ENCODE measurements at places on chromosomes 6 and 20.

GRCh38 chr6:38460186-38460585 lies 179.5 kb downstream of the BTBD9 start:
- no peak for DNase-seq

DNA sequence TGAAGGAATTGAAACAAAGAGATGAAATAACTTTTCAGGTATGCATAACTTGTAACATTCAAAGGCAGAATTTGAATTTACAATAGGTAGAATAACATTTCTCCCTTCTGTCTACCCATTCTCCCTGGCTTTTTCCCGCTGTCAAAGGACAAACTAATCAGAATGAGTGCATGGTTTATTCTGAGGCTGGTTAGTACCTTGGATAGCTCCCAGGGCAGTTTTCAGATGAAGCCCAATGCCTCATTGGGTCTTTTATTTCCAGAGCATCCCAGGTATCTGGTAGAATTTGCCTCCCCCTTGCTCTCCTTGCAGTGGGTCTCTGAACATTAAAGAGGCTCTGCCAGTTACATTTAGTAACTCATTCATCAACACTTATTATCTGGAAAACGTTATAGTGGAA lies 665.5 kb downstream of the BCKDHB start:
- DNase-seq, result peak; percentile 11

DNA sequence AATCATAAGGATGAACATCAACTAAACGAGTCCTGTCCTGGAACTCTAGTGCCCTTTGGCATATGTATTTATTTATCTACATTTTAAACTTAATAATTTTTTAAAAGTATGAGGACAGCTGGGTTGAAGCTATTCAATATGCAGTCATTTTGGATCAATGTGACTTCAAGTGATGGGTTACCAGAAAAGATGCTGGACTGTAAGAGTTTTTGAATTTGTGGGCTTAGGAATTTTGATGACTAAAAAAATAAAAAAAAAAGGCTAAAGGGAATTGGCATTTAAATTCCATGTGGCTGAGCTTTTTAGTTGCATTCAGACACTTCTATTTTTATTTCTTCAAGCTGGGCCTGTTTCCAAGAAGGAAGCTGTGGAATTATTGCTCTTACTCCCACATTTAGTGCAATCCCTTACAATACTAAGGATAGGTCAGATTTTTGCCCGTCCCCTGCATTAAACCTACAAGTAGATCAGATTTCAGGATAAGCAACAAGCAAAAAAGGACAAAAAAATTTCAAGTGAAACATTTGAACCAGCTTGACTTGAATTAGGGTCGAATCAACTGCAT lies 704.2 kb upstream of the CITED2 start:
- DNase-seq, result peak; percentile 84

DNA sequence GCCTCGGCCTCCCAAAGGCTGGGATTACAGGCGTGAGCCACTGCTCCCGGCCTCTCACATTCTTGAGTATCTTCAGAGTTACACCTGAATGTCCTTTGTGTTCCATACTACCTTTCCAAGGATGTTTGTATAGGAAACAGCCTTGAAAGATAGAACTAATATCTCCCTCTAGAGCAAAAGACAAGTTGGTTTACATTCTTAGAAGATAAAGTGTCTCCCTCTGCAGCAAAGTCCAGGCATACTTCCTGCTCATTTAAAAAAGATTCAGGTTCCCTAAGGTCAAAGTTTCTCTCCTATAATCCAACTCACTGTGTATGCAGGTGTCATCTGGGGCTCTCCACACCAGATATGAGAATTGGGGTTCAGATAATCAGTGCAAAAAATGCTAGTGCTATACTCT lies 224.4 kb downstream of the TPBG start:
- DNase-seq, result no peak

DNA sequence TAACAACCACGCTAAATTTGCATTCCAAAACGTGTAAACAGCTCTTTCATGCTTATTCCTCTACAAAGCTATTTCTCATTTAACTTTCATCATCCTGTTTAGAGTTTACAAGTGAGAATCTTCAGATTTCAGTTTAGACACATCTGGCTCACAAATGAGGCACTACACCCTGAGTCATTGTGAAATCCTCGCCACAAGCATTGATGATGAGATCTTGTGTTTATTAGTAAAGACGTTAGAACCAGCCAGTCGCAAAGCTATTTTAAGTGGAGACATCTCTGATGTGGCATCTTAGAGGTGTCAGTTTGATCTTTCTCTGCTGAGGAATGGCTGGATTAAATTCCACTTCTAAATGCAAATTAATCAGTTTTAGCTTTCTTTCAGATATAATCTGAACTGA lies 8.3 kb upstream of the ISM1 start:
- DNase-seq, result no peak

- DNase-seq, result no peak
These were observed 17.8 kb downstream of the SLC22A1 start for GRCh38 chr6:160139420-160139851.

DNA sequence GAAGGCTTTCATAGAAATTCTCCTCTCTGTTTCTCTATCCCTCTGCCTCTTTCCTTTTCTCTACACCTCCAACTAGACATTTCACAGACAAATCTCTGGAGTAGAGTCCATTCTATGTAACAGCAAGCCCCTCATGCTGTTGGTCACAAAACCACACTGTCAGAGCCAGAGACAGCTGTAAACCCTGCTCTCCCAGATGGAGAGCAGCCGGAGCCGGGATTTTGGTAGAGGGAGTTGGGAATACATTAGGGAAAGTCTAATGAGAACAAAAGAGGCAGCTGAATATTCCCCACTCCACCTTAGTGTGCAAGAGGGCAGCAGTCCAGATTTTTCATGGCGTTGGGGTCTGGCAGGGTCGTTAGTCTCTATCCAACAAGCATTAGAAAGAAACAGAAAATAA lies 68.3 kb upstream of the EDN1 start:
- DNase-seq, result no peak

DNA sequence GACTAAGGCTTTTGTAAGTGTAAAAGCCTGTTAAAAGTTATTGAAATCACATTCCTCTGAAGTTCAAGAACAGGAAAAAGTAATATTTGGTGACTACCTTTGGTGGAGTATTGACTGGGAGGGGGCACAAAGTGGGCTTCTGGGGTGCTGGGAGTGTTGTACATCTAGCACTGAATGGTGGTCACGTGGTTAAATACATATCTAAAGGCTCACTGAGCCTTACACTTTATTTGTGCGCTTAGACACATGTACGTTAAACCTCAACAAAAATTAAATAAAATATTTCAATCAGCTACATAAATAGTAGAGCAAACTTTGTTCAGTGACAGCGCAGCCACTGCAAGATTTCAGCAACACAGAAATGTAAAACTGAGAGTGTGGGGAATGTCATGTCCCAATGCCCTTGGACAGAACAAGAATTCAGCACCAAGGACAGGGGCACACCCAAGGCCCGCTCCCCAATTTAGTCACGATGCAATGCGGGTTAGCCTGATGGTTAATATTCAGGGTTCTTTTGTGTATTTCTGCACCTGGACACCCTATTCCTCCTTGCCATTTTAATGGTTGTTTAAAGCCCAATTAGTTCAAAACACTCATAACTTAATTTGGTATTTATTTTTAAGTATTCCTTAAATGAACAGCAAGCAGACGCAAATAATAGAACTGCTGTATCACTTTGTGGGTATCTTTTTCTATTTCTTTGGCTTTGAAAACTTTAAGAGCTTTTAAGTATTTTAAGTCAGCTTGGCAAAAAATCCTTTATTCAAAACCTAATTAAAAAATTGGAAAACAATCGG lies 37.4 kb downstream of the ANGPT4 start:
- peak; percentile 9 for DNase-seq

- DNase-seq, result peak; percentile 98
These were observed 147.6 kb upstream of the TMEM170B start for GRCh38 chr6:11389977-11390376.

GRCh38 chr6:140729521-140729920 lies 1355.1 kb upstream of the CITED2 start:
- no peak for DNase-seq

DNA sequence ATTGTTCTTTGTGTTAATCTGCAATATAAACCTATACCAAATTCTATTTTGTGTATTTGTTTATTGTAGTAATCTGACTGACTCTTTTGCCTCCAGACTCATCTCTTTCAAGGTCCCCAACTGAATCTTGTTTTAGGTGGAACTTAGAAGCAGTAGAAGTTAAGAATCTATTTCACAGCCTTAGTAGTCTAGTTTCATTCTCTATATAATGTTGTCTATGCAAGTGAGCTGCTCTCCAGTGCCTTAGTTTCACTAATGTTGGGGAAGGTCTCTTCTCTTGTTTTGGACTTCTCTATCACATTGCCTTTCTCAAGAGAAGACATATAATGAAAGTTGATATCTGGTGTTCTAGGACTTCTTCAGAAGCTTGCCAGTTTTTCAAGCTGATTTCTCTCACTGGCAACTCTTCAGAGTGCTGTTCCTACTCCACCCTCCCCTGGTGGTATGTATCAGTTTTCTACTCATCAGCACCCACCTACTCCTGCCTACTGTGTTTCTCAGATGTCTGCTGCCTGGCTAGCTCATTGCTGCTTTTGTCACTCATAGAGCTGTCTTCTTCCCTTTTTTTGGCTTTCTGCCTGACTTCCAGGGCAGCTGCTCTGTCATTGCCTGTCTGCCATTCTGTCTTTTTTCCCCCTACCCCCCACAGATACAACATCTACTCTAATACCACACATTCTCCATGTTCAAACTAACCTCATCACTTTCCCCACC lies 82.1 kb downstream of the PTPRA start:
- no peak for DNase-seq

DNA sequence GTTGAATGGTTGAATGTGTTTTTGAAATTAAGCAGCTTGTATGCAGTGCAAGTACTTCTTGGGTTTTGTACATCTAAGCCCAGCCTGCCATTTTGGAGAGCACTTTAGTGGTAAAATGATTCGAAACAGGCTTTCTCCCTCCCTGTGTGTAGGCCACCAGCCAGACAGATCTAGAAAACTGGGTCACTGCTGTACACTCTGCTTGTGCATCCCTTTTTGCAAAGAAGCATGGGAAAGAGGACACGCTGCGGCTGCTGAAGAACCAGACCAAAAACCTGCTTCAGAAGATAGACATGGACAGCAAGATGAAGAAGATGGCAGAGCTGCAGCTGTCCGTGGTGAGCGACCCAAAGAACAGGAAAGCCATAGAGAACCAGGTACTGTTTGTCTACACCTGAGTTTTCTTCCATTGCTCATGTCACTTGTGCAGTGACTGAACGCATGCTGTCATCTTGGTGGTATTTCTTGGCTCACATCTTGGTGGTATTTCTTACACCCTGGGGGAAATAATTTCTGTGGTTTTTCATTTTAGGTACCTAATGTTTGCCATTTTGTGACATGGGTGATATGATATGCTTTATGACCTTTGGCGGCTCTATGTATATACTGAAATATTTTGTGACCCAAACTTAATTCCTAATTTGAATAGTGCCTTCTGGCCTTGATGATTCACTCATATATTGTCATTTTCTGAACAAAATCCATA lies 115.7 kb upstream of the CLDN20 start:
- DNase-seq, result no peak

DNA sequence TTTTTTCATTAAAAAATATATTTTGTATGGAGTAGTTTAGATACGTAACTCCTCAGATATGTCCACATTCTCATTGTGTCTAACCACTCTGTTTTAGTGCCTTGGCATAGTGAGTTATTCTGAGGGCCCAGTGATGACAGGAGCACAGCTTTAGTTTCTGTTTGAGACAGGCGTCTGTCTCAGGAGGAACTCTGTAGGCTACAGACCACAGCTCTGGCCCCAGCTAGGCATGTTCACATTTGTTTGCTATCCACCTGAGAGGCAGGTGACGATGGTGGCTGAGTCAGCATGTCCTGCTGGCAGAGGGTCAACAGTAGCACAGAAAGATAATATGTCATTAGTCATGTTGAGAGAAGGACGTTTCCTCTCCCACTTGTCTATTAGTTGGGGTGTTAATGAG lies 16.3 kb downstream of the LRRC1 start:
- DNase-seq, result peak; percentile 75

DNA sequence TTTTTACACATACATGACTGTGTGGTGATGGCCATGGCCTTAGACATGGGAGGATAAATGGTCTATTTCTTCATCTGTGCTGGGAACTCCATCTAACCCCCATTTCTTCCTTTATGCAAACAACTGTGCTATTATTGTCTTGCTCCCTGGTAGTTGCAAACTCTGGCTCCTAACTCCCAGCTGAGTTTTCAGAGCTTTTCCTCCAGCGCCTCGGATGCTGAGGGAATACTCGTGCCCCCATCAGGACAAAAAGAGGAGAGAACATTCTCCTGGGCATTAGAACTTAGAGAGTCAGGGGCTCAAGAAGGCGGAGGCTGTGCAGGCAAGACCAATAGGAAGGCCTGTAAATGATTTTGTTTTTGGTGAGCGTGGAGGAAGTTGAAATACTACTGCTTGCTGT lies 2.1 kb downstream of the DAAM2 start:
- no peak for DNase-seq

- no peak for DNase-seq
These were observed 142.2 kb downstream of the NFATC2 start for GRCh38 chr20:51400051-51400926.

DNA sequence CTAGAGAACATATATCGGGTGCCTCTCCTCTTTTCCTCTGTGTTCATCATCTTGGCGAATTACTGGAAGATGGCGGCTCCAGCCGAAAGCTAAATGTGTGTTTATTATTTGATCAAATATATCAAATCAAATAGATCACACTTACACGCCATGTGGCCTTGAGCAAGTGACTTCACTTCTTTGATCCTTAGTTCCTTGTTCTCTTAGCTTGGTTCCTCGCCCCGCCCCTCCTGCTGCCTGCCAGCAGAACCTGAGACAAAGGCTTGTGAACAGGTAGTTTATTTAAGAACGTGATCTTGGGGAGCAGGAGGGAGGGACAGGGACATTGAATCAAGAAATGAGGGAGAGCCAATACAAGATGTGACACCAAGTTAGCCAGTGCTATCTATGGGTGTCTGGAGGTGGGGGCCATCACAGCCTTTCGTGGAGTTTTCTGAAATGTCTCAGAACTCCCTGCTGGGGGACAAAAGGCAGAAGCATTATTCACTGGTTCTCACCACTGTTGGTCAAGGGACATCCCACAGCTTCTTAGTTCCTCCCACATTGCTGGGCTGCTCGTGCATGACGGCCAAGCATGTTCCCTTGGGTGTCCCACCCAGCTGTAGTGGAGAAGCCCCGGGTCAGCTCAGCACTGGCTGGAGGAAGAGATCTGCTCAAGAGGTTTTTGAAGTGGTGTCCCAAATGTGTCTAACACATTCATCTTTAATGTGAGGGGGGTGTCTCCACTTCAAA lies 44.9 kb upstream of the RNF24 start:
- DNase-seq, result no peak
